ENCODE measurements at places on chromosomes 2 and 18. TPM values are rescaled to one million over a fixed set of nuclear protein-coding genes. Genes with fewer than 3 reads are reported as not detected.

RGPD3 gene
- total RNA-seq: 0.18 TPM

EPHA4 gene
- total RNA-seq: 0.75 TPM

ITGB6 gene
- total RNA-seq: 0.58 TPM

LRATD1 gene
- total RNA-seq: not detected

CNDP1 gene
- not detected for total RNA-seq

WDPCP gene
- total RNA-seq: 3.8 TPM

VAMP5 gene
- not detected for total RNA-seq

CD28 gene
- not detected for total RNA-seq

IL1F10 gene
- not detected for total RNA-seq

GALNT5 gene
- 2.0 TPM for total RNA-seq

CSRNP3 gene
- total RNA-seq: not detected

ACADL gene
- total RNA-seq: not detected

CHRNG gene
- total RNA-seq: not detected

MSGN1 gene
- total RNA-seq: not detected

All from A549 treated with Mapracorat at 1 μM for 4 hours (cell line).